ENCODE measurements at places on chromosomes 11 and 22.

DNA sequence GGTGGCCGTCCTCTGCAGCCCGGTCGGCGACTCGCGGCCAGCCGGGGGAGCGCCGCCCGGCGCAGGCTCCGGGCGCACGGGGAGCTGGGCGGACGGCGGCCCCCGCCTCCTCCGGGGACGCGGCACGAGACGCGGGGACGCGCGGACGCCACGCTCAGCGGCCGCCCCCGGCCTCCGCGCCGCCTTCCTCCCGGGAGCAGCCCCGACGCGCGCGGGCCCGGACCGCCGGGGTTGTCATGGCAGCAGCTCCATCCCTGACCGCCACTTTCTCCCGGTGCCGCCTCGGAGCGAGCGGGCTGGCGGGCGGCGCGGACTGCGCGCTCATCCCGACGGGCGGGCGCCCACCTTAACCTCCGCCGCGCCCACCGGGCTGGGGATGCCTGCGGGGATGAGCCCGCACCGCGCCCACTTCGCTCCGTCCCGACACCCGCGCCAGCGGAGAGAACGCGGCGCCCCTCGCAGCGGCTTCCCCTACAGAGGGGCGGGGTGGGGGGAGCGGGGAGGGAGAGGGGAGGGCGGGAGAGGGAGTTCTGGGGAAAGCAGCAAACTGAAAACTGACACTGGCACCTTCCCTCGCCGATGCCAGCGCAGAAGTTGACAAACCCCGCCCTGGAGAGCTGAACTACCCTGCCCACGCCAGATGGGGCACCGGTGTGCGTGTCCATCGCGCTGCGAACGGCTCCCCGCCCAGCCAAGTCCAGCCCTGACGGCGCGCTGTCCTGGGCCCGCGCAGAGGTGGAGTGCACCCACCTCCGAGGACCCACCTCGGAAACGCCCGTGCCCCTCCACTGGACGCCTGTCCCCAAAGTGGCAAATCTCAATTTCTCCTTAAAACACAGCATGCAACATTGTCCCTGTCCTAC, 588.4 kb downstream of the OPCML start:
- DNase-seq, result no peak

DNA sequence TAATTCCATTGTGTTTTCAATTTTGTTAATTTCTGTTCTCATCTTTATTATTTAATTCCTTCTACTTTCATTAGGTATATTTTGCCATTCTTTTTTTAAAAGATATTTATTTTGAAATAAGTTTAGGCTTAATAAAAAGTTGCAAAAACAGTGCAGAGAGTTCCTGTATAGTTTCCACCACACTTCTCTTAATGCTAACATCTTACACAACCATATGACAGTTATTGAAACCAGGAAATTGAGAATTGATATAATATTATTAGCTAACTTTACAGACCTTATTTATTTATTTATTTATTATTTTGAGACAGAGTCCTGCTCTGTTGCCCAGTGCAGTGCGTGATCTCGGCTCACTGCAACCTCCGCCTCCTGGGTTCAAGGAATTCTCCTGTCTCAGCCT, 13.8 kb upstream of the SPDYC start:
- DNase-seq, result no peak

DNA sequence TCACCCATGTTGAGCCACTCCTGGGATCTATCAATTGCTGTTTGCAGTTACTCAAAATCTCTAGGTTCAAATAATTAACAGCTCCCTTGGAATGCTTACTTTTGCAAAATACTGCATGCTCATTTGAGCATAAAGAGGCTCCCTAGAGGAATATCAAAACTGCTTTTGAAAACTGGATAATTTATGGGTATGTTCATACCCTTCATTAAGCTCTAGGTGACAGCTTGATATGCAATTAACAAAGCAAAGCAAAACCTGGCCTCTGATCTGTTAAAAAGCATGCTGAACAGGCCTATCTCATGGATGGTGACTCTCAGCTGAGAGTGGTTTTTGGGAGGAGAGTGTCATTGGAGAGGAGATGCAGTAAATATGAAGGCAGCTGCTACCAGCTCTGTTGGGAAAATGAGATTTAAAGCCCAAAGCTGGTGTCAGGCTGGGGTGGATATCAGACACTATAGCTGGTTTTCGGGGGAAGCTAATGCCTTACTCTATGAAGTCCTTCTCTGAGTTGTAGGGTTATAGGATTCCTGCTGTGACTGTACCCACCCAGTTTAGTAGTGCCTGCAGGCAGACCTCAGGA, 110.9 kb downstream of the RASSF10 start:
- no peak for DNase-seq

DNA sequence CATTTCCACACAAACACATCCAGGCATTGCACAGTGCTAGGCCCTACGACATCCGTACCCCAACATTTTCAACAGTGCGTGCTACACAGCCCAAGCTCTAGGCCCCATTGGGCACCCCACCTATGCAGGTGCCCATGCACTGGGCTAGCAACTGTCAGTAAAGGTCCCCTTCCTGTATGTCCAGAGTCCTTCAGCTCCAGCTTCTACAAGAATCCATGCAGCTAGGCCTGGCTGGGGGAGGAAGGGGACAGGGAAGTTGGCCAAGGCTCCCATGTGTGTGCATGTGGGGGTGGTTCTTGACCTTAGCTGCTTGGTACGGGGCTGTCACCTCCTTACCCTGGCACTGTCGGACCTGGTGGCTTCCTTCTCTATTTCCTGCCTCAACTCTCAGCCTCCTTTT, 1.3 kb downstream of the B3GAT1 start:
- DNase-seq, result no peak

GRCh38 chr22:29817724-29818123, 20.4 kb downstream of the ASCC2 start:
- no peak for DNase-seq

DNA sequence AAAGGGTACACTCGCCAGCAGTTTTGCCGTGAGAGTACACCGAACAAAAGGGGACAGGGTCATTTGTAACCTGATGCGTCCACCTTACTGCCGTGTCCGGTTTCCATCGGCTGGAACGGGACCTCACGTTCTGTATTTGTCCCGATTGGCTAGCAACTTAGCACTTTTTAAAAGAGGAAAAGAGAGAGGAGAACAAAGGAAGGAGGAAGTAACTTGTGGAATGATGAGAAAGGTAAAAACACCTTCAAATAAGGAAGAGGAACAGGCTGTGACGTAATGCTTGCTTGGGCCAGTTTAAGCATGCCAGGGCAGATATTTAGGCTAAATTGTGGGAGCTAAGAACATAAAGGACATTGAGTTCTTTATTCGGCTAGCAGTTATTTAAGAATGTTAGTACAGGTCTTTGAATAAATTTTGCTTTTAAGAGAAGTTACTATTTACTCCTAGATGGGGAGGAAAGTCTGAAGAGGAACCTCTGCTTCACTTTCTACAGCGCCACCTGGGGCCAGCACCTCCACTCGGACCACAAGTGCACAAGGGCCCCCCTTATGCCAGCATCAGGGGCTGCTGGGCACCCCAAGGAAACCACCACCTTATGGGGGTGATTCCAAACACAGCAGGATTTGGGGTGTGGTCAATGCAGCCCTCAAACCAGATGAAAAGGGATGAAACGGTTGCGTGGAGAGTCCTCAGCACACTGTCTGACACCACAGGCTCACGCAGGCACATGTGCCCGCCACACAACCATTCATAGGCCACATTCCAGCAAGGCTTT, 5.8 kb downstream of the ARSA start:
- no peak for DNase-seq

DNA sequence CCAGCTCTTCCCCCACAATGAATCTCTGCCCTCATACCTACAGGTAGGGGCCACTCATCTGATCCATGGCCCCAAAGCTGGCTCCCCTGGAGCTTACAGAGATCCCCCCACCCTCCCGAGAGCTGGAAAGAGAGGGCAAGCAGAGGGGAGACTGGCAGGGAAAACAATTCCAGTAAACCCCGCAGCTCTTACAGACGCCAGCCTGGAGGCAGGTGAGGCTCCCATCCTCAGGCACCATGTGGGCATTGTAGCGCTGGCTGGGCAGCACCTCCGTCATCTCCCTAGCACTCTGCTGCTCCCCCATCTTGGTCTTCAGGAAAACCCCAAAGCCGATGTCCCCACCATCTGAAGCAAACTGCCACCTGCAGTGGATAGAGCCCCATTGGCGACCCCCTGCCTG, 14.1 kb downstream of the SEC14L4 start:
- DNase-seq, result no peak

GRCh38 chr22:24076091-24076867, 65.2 kb downstream of the CABIN1 start:
- no peak for DNase-seq

GRCh38 chr11:95242091-95242844, 11.3 kb upstream of the SESN3 start:
- DNase-seq, result no peak

GRCh38 chr11:57377107-57377506, 3.8 kb downstream of the PRG3 start:
- DNase-seq, result no peak

DNA sequence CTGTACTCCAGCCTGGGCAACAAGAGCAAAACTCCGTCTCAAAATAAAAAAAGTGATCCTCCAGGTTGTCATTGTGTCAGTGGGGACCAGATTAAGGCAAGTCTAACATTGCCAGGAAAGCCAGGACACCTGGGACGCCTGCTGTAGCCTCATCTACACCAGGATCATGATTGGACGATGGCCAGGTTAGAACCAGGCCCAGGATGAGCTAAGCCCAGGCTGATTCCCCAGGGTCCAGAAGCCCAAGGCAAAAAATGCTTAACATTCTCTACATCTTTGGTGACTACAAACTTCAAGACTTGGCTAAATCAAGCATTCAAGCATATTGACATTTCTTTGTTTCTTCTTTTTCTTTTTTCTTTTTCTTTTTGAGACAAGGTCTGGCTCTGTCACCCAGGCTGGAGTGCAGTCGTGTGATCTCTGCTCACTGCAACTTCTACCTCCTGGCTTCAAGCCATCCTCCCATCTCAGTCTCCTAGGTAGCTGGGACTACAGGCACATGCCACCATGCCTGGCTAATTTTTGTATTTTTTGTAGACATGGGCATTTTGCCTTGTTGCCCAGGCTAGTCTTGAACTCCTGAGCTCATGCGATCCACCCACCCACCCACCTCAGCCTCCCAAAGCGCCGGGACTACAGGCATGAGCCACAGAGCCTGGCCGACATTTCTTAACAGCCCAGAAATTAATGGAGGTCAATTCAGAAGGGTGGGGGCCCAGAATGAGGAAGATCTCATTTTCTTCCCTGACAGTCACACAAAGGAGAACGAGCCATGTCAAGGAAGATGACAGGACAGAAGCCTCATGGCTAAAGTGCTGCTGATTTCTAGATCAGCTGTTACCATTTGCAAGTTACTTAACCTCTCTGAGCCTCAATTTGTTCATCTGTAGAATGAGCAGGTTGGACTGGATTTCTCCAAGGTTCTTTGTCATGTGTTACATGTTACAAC, 12.5 kb upstream of the PTPRJ start:
- no peak for DNase-seq

DNA sequence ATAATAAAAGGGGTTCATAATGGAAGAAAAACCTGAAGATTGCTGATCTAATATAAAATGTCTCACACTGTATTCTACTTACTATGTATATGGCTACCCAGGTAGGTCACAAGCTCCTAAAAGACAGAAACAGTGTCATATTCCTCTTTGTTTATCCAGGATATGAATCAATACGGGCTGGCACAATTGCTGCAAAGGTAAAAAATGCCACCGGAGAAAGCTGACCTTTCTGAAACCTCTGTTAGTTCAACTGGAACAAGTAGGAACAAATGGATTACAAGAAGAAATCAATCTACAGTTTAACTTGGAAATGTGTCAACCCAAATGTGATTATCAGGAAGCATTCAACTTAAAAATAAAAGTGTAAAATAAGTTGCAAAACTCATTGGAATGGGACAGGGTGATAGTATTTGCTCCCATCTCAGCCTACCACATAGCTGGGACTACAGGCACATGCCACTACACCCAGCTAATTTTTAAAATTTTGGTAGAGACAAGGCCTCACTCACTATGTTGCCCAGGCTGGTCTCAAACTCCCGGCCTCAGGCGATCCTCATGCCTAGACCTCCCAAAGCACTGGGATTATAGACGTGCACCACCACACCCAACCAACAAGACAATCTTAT, 27.6 kb downstream of the SLC35F2 start:
- DNase-seq, result no peak

DNA sequence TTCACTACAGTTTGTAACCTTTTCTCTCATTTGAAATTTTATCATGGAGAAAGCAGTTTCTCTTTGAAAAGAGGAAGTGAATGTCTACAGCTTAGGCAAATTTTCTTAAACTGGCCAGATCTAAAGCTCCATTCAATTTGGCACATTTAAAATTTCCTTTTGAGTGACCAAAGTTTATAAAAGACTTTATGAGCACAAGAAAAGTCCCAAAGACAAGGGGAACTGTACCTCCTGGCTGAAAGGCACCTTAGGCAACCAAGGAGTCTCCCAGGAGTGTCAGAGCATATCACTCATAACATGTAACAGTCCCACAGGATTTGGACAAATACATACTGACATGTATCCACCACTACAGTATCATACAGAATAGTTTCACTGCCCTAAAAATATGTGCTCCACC, 41.3 kb downstream of the NARS2 start:
- no peak for DNase-seq

GRCh38 chr22:46794067-46794466, 31.6 kb downstream of the TBC1D22A start:
- DNase-seq, result no peak

DNA sequence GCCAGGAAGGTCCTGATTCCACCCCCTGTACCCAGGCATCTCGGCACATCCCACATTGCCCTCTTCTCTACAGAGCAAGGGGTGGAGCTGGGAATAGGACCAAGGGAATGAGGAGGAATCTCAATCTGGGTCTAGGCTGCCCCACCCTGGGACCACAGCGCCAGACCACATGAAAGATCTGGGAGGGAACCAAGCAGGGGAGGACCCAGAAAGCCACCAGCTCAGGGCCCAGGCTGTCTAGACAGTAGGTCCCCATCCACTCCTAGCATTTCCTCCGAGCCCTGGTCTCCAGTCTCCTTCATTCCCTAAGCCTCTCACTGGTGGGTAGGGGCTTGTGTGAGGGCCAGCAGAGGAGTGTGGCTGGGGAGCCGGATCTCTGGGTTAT, 11.6 kb downstream of the PHLDB1 start:
- no peak for DNase-seq

DNA sequence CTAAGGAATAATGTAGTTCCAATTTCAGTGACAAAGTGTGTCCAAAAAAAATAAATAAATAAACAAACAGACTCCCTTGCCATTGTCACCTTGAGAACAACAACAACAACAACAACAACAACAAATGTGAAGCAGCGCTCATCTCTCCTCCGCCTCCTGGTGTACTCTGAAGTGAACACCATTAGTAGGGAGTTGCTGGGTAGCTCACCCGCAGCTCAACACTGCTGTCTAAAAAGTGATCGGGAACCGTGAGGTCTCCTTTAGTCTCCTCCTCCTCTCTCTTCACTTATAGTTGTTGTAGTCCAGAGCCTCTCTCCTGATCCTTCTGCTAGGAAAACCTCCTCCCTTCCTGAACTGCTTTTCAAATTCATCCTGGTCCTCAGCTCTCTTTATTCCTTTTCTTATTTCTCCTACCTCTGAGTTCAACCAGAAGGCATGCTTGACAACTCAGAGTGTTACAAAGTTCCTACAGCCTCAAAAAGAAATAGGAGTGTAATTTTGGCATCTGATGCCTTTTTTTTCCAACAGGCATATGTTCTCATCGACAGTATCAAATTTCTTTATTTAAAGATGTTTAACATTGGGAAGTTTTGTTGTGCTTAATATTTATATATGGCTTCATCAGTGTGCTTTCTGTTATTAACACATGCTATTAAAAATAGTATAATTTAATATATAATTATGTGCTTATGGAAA, 215.1 kb downstream of the PGR start:
- no peak for DNase-seq

GRCh38 chr22:31036671-31037550, 44.2 kb upstream of the SMTN start:
- no peak for DNase-seq

Measured in stimulated activated CD8-positive, alpha-beta memory T cell treated with anti-CD3 and anti-CD28 coated beads, Interleukin-12 subunit alpha, Interleukin-12 subunit beta, amount 100 ng/mL, for 1 hour (primary cell).